Colonic mucosa (tissue), 4 donors: ENCODE measurements at places on chromosomes 4 and X. TPM values are rescaled to one million over a fixed set of nuclear protein-coding genes. Genes with fewer than 3 reads are reported as not detected.

The BANK1 gene
- 1.2 TPM for total RNA-seq

DNA sequence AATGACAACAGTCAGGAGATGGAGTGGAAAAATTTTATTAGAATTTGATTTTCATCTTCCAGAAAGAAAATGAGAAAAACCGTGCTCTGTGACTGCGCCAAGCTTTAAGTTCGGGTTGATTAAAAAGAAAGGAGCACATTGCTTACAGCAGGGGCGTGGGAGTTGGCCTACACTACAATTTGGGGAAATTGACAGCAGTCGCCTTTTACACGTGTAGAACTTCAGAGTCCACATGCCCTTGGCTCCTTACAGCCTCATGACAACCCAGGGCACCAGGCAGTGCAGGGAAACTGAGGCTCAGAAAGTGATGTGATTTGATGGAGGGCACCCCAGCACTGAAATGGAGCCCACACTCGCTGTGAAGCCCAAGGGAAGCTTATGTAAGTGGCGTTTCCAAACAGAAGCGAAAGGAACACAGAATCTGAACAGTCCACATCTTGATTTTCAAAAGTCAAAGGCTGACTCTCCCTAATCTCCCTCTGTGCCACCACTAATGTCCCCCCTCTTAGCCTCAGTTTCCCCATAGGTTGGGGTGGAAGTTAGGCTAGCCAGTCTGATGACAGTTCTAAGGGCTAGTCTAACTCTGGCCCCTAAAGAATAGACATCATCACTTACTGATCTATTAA, 5.5 kb downstream of the PPP2R2C start:
- DNase-seq: no peak

DNA sequence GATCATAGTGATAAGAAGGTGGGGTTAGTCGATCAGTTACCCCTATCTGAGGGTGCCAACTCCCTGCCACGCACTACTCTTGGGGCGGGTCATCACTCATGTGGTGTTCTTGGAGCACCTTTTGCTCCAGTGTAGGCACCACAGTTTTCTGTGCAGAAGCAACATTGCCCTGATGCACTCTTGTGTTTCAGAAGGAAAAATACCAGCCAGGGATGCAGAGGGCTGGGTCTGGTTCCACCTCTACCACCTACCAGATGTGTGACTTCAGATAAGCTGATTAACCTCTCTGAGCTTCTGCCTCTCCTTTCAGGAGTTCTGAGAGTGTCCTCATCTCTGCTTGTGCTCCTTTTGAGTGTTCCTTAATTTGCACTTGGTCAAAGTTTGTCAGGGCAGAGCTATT, 29.9 kb upstream of the PROM1 start:
- DNase-seq: no peak

- no peak for DNase-seq
These were observed 61.1 kb upstream of the ARSJ start for GRCh38 chr4:114040319-114041116.

The RENBP gene
- total RNA-seq: 3.3 TPM

The KLHL8 gene
- 19.7 TPM for total RNA-seq

The PAGE4 gene
- total RNA-seq: not detected

The NEIL3 gene
- total RNA-seq: 6.1 TPM

DNA sequence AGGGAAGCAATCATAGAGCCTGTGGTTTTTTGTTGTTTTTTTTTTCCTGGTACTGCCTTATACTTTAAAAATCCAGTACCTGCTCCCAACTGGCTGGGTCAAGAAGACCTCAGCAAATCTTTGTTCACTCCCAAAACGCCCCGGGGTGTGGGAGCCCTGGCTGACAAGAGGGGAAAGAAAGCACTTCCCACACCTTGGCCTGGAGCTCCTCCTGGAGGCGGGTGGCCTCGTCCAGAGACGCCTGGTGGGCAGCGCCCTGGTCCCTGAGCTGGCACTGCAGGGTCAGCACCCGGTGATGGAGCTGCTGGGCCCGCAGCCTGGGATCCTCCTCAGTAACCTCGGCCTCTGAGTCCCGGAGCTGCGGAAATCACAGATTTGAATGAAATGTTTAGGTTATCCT, 38.2 kb downstream of the C4orf50 start:
- no peak for DNase-seq

- DNase-seq: peak; percentile 74
These were observed 115.1 kb downstream of the CAMK2D start for GRCh38 chr4:113646442-113646822.

DNA sequence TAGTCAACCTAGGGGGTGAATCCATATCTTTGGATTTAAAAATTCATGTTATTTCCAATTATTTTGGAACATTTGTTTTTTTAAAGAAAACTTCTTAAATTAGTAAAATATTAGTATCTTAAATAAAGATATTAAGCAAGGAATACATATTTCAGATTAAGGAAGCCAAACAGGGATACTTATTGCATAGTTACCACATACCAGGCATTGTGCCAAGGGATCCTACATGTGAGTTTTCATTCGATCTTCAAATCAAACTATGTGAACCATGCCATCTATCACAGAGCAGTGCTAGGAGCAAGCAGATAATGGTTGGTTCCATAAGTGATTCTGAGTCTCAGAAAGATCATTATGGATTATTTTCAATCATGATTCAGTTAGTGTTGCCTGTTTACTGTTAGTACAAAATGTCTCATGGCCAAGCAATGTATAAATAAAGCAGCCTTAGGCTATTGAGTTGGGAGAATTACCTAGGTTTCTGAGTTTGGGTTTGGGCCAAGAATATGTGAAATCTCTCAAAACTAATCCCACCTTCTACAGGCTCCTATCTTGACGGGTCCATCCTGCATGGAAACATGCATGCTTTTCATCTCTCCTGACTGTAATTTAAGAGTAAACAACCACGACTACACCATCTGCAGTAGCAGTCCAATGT, 176.7 kb downstream of the NPFFR2 start:
- DNase-seq: no peak

The CSAG1 gene
- total RNA-seq: not detected

- no peak for DNase-seq
These were observed 502.5 kb downstream of the SPRY1 start for GRCh38 chr4:123898946-123899666.

DNA sequence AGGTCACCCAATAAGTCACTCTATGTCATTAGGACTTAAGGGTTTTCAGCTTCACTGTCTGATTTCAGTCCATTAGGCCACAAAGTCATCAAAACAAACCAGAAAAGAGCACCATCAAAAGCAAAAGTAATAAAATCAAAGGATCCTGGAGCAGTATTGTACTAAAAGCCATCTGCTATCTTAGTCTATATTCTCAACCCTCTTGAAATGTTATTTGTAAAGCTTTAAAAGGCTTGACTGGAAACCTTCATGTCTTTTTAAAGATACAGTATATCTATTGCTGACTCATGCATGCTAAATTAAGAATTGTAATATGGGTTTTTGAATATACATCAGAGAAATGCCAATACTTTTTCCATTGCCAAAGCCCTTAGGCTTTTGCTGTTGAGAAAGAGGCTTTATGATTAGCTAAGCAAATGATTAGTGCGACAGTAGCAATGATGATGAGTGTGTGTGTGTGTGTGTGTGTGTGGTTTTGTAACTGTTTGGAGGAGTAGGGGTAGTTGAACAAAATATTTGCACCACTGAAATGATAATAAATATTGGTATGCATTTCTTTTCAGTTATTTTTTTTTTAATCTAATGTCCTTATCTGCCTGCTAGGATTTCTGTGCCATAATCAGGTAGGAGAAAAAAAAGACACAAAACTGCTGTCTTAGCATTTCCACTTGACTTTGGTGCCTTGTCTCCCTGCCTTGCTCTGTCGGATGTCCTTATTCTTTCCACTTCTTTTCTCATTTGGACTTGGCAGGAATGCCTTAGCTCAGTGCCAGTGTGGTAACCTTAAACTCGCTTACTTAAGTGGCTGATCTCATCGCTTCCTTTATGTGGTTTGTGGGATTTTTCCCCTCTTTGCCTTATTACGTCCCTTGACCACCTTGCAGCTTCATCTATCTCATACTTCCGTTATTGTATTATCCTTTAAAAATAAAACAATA, 119.7 kb downstream of the PCDH7 start:
- no peak for DNase-seq

- no peak for DNase-seq
These were observed 43.9 kb downstream of the PTTG2 start for GRCh38 chr4:38004062-38004461.

The MEPE gene
- not detected for total RNA-seq

GRCh38 chr4:139973015-139973414, 181.0 kb downstream of the MAML3 start:
- DNase-seq: no peak

The CDK16 gene
- 147 TPM for total RNA-seq

- DNase-seq: no peak
These were observed 2.4 kb downstream of the CNKSR2 start for GRCh38 chrX:21376636-21377035.

DNA sequence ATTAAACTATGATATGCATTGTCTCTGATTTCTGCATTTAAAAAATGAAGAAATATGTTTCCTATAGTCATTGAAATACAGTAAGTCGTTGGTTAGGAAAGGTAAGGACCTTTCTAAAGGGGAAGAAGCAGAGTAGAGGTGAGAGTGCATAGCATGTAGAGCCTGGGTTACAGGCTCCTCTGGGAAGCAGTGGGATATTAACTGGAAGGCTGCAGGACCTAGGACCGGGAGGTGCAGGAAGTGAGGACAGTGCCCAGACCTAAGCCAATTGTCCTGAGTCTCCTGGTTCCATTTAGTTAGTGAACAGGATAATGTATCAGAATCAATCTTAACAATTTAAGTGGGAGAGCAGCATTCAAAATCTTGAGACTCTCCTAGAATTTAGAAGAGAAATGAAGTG, 237.1 kb upstream of the NUDT6 start:
- DNase-seq: no peak

DNA sequence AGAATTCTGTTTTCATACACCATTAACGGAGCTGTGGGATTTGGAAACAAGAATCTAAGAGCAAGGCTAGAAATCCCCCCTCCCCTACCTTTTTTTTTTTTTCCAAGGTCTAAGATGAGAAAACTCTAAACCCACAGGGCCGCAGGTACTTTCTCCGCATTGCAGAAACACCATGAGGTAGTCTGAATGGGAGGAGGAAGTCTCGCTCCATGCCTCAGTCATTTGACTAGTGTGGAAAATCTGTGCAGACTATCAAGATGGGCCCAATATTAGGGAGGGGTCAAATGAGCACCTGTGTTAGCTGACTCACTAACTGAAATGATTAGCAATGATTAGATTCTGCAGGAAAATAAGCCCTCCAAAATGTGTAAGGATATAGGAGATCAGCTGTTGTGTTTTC, 40.9 kb upstream of the MAP3K15 start:
- no peak for DNase-seq

DNA sequence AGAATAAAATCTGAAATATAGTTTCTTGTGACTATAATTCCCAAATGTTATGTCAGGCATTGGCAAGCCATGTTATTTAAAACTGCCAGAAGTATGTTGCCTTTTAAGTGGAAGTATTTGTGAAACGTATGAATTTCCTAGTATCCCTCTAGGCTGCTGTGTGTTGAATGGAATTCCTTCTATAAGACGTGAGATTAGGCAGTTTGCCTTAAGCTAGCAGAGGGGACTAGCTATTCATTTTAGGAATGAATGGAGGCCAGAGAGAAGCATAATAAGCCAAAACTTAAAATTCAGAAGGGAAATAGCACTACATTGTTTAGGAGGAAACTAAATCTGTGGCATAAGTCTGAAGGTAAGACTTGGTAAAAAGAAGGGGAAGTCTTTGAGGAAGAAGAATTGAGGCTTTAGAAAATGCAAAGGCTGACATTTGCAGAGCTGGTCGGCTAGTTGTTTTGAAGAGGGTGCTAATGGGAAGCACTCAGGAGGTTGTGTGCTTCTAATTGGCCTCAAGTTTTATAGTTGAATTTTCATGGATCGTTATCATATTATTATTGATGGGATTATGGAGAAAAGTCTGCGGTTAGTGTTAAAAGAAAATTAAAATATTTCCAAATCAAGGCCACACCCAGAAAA, 57.1 kb downstream of the TMEM131L start:
- DNase-seq: peak; percentile 7

The ADH1B gene
- total RNA-seq: 46.1 TPM

- no peak for DNase-seq
These were observed 92.0 kb upstream of the PRDX4 start for GRCh38 chrX:23575281-23575680.

GRCh38 chrX:11462648-11463047, 169.4 kb downstream of the AMELX start:
- DNase-seq: no peak

The VCX2 gene
- not detected for total RNA-seq

DNA sequence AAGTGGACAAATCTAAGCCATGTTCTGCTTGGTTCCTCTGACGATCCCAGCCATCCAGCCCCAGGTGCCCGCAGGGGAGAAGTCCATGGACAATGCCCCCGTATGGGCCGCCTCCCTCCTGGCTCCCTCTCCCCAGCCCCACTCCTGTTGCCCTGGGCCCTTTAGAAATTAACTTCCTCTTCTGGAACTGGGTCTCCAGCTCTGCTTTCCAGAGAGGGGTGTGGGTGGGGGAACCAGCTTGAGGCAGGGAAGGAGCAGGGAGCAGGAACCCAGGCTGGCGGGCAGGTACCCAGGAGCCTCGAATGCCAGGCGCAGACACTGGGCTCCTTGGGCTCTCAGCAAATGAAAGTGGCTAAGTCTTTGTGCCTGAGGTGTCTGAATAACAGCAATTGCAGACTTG, 12.7 kb upstream of the ABLIM2 start:
- no peak for DNase-seq

GRCh38 chrX:133566876-133567275, 151.6 kb upstream of the GPC4 start:
- DNase-seq: no peak

- peak; percentile 53 for DNase-seq
These were observed 10.3 kb downstream of the PHKA2 start for GRCh38 chrX:18973527-18974192.

The UGT2B10 gene
- 1.0 TPM for total RNA-seq

DNA sequence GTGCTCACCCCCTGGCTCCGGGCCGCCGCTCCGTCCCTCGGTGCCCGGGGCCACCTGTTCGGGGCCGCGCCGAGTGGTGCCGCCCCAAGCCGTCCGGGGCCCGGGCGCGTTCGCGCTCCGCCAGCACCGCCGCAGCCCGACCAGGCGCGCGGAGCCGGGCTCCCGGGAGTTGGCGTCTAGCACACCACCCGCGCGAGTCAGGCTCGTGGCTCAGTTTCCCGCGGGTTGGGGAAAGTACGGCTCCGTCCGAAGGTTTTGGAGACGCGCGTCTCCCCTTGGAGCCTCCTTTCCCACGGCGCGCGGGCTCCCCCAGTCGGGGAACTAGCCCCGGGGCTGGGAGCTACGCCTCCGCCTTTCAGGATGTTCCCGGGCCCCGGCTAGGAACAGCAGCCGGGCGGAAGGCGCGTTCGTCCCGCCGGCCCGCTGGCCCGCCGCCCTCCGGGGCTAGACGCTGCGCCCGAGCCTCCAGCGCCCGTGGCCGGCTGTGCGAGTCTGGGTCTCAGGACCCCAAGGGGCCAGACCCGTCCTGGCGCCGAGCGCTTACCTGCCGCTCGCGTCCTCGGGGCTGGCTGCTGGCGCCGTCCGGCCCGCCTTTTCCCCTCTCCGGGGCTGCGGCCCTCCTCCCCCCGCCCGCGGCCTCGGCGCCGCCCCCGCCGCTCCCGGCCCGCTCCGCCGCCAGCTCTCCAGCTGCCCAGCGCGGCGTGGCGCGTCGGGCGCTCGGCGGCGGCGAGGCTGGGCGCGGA, at the start of gene ADGRG2:
Gene ADGRG2 (minus strand): TSS at position 571 of the 743 bp plus-strand sequence. CDS start 53,634 bp downstream, outside the sequence.
- DNase-seq: peak; percentile 33

The NKAP gene
- total RNA-seq: 5.5 TPM

- DNase-seq: no peak
These were observed 149.0 kb downstream of the MID1 start for GRCh38 chrX:10471418-10471817.
